BE2C (cell line): ENCODE measurements at places on chromosomes 6 and 20.

- no peak for DNase-seq
Observed at GRCh38 chr6:163122365-163122764, 292.2 kb upstream of the QKI start.

DNA sequence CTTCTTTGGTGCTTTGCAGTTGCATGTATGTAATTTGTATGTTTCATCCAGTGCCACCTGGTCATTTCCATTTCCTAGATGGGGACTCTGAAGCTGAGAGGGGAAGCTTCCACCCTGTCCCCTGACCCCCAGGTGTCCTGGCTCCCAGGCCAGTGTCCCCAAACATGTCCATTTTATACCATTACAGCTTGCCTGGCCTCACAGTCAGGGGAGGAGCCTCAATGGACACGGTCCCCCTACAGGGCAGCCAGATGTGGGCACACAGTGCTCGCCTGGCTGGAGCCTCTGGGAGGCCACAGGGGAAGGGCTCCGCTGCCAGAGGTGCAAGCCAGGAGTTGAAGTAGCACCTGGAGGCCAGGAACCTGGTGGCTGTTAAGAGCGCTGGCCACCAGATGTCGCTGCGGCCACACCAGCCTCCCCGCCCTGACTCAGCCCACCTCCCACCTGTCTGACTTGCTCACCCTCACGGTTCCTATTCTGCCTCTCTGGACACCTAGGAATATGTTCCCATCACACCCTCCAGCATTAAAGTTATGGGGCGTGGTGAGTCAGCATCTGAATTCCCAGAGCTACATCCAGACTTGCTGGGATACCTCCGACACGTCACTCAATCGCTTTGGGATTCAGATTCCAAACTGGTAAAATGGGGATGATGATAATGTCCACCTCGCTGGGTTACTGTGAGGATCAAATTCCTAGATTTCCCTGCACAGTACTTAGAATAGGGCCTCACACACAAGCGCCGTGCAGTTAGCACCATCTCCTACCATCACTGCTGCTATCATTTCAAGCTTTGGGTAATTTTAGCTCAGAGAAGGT lies 107.4 kb downstream of the SULF2 start:
- DNase-seq = peak; percentile 70

DNA sequence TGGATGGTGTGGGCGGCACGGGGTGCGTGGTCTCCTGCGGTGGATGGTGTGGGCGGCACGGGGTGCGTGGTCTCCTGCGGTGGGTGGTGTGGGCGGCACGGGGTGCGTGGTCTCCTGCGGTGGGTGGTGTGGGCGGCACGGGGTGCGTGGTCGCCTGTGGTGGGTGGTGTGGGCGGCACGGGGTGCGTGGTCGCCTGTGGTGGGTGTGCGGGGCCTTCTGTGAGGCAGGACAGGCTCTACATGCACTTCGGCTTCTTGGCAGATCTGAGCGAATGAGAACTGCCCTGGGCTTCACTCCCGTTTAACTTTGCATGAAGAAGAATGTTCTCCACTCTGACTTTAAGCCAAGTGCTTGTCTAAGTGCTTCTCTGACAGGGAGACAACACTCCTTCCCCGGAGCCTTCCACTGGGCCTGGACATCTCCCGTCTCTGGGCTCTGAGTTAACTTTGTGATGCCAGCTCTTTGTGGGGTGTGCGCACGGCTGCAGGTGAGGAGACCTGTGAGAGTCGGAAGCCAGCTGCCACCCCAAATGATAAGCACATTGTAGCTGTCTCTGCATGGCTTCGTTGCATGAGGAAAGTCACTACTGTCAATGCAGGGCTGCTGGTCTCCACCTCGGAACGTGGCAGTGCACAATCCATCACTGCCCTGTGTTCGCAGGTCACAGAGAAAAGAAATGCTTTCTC lies 244.8 kb downstream of the DLL1 start:
- DNase-seq = no peak

- DNase-seq = no peak
Observed at GRCh38 chr20:49866051-49866450, 49.3 kb downstream of the SPATA2 start.

DNA sequence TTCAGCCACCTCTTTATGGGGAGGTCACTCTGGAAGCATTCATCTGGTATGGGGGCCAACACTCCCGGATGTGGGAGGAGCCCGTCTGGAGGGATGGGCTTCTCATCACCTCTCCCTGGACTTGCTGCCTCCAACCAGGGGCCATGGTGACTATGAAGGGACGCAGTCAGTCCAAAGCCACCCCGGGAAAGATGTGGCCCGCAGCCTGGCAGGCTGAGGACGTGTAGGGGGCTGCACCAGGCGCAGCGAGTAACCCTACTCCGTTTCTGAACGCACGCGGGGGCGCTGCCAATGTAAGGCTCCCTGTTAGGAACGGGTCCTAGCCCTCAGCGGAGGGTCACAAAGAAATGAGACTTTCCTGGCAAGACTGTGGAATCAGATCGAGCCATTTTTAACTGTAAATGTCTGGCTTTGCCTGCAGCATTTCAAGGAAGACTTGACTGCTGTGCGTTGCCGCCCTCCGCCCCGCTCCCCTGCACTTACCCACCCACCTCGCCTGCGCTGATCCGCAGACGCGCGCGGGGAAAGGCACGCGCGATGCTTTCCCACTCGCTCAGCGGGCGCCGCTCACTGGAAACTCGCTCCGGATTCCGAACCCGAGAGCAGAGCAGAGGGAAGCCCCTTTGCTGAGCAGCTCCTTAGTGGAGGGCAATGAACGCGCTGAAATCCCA lies 55.1 kb downstream of the IL20RA start:
- DNase-seq = peak; percentile 82

DNA sequence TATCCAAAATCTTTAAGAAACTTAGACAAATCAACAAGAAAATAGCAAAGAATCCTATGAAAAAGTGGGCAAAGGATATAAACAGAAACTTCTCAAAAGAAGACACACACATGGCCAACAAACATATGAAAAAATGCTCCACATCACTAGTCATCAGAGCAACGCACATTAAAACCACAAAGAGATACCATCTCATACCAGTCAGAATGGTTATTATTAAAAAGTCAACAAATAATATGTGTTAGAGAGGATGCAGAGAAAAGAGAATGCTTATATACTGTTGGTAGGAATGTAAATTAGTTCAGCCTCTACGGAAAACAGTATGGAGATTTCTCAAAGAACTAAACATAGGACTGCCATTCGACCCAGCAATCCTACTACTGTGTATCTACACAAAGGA lies 212.0 kb upstream of the DTNBP1 start:
- no peak for DNase-seq

GRCh38 chr20:62198931-62199330 lies 16.1 kb downstream of the MTG2 start:
- DNase-seq = no peak

- DNase-seq = no peak
Observed at GRCh38 chr6:155771822-155772221, 316.2 kb upstream of the NOX3 start.

- no peak for DNase-seq
Observed at GRCh38 chr20:63848003-63848911, 13.0 kb upstream of the ABHD16B start.

DNA sequence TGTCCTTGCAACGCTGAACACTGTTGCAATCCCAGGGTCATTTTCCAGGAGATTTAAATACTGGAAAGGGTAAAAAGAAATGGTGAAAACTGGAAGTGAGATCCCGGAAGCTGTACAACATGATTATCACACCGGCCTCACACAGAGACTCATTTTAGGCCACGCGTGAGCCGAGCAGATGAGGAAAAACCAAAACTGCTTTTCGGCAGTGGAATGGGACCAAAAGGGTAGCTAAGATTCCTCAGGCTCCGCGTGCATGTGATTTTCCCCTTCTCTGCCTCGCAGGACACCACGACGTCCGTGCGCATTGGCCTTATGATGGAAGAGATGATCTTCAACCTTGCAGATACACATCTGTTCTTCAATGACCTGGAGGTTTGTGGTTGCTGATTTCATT lies 213.7 kb downstream of the ZMYND8 start:
- DNase-seq = no peak

DNA sequence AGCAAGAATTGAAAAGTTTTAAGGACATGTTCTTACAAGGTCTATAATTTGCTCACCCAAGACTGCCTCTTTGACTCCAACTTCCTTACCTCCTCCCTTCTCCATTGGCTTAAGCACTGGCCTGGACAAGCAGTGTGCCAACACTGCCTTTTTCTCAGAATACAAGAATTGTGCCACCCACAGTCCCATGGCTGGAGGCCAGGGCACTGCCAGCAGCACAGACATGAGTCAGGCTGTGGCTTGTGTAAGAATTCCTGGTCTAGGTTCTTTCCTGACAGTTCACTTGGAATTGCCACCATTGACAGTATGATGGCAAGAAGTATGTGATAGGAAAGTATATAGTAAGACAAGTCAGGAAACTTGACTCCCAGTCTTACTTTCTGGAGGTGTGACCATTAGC lies 202.7 kb upstream of the MARCKS start:
- no peak for DNase-seq

DNA sequence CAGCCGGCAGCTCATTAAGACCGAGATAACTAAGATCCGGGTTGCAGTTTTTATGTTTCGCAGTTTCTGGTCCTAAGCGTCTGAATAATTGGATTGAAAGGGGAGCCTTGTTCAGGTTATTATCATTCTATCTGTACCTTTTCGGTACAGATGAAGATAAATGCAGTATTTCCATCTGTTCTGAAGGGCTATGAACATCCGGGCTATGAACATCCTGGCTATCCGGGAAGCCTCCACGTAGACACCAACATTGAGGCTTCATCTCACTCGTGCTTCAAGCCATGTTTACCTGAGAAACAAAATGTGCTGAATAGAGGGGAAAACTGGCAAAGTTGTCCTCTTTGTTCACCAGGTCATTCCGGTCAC lies 399 bp upstream of the REPS1 start:
- DNase-seq = no peak

DNA sequence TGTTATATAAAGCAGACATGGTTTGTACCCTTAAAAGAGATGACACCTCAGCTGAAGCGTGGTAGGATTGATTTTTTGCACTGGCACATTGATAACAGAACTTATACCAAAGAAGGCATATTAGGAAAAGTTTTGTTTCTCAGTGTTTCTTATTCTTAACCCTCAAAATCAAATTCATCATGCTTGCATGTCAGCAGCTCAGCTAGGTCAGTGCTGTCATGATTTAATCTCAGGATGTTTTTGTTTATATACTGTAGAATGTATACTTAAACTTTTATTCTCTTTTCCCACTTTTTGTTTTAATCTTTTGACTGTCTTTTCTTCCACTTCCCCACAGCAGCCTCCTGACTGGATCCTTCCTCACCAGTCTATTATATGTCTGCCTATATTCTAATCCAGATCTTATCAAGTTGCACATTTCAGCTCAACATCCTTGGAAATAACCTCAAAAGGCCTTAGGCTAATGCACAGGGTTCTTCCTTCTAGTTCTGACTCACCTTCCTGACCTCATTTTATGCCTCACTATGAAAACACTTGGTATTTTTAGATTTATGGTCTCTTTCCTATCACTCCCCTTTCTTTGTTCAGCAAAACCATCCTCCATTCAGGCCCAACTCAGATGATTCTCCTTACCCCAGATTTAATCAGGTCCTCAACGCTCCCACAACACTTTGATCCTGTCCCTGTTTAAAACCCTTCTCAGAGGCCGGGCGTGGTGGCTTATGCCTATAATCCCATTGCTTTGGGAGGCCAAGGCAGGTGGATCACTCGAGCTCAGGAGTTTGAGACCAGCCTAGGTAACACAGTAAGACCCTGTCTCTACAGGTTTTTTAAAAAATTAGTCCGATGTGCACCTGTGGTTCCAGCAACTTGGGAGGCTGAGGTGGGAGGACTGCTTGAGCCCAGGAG lies 7.2 kb downstream of the HEBP2 start:
- DNase-seq = no peak

DNA sequence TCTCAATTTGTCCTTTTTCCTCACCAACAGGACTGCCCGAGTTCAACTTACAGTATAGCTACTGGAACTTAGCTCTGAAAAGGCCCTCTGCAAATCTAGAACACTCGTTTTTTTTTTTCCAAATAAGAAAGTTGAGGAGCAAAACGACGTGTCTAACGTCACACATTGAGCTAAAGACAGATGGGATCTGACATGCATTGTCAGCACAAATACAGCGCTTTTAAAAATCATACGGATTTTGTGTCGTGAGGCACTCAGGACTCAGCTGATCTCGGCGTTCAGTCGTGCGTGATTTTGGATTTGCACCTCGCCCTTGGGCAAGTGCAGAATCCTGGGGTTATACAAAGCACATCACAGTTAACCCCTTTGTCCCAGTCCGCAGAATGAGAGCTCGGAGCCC lies 94.7 kb upstream of the ZNF322 start:
- no peak for DNase-seq

DNA sequence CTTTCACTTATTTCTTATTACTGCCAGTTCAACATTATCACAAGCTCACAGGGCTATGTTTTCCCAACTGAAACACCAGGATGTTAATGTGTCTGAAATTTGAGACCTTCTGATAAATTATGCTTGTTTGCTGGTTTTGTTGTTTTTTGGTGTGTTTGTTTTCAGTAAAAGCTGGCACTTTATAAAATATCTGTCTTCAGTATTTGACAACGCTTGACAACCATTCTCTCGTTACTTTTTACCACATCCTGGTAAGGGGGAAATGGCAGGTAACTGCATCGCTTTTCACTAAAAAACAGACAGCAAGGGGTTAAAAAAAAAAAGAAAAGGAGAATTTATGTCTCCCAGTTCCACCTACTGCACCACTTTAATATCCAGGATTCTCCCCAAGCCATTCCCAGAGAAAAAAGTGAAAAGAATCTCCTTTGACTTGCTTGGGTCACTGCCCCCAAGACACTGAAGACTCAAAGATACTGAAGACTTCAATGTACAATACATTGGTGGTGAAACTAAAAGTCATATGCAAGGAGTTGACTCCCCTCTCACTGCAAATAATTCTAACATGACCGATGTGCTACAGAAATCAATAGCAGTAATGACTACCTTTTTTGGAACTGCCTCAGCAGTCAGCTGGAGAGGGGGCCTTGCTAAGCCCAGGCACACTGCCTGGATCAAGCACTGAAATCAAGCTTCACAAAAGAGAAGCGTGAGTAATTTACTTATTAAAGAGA lies 88.9 kb downstream of the HIVEP2 start:
- DNase-seq = no peak

- no peak for DNase-seq
Observed at GRCh38 chr20:25213566-25214425, 18.3 kb downstream of the ENTPD6 start.

DNA sequence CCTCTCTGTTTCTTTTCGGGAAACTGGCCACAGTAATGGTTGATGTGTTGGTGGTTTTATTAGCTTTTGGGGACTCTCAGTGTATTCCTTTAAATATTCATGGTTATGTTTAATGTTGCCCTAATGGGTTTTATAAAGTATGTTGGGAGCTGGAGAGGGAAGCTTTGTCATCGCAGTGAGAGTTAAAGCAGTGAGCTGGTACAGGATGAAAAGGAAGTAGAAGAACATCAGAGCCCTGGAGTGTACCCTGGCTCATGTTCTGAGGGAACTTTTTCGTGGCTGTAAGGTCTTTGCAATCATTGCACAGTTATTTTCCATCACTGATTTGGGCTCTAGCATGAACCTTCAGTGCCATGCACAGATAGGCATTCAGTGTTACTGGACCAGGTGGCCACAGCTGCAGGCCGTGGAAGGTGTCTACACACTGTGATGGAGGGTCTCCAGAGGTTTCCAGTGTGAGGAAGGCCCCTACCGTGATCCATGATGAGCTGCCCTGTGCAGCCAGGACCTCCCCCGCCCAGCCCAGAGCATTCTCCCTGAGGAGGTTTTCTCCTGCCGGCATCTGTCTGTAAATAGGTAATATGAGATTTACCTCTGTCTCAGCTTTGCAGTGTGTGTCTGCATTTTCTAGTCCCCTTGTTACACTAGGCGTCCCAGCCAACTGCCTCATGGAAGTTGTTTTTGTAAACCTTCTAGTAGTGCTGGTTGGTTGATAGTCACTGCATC lies 22.4 kb upstream of the TMEM217 start:
- no peak for DNase-seq

GRCh38 chr20:39398656-39399055 lies 436.5 kb downstream of the DHX35 start:
- no peak for DNase-seq
